ENCODE measurements at places on chromosomes 1 and 21.

DNA sequence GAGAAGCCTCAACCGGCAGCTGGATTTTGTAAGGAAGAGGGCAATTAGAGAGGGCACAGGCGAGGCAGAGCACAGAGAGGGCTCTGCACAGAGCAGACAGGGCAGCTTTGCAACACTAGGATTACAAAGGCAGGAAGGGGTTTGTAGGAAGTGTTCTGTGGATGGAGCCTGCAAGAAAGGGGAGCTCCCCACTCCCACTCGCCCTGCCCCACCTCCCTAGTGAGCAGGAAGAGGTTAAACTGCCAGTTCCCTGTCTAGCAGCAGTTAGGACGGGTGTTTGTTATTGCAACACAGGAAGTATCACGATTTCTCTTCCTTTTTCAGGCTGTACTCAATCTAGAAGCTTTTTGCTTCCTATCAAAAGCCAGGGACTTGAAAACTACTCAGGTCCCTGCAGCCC is 63.3 kb upstream of the LRRC8D start:
- DNase-seq: peak; percentile 91

GRCh38 chr1:203149188-203149840 is 21.8 kb downstream of the ADORA1 start:
- no peak for DNase-seq

DNA sequence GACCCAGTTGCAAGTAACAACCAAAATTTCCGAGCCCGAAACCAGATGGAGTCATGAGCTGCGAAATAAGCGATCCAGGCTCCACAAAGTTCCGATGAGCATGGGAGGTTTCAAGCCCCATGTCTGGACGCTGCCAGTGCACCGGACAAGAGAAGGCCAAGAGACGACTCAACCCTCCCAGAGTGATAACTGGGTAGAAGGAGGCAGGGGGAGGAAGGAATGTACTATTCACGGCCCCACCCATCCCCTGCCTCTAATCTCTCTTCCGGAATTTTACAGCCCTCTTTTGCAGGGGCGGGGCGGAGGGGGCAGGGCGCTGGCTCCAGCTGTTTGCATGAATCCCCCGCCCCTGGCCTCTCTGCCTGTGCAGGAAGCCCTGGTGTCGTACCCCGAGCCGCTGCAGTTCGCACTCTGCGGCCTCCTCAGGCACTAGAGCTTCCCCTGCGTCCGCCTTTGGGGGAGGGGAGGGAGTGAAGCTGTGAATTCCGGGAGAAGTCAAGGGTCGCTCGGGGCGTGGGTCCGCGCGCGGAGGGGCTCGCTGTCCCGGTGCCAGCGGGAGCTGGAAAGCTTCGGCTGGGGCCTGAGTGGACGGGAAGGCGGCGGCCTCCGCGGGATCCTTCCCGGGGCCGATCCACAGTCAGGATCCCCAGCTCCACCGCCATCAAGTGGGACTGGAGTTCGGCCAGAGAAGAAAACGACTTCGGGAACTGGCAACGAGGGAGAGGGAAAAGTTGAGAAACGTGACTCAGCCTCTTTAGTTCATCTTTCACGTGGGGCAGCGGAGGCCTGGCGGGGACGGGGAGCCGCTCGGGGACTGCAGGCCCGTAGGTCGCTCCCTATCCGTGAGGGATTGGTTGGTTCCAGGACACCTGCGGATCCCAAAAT is 6.3 kb upstream of the PTP4A2 start:
- peak; percentile 96 for DNase-seq

DNA sequence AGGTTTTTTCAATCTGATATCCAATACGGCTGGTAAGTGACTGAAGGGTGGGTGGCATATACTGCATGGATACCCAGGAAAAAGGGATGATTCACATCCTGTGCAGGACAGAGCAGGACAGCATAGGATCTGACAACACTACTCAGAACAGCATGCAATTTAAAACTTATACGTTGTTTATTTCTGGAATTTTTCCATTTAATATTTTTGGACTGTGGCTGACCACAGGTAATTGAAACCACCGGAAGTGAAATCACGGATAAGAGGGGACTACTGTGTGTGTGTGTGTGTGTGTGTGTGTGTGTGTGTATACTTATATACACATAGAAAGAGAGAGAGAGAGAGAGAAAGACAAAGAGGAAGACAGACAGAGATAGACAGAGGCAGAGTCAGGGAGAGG is 23.0 kb downstream of the ERICH3 start:
- DNase-seq: no peak

GRCh38 chr1:113980110-113980509 is 836 bp downstream of the OLFML3 start:
- DNase-seq: no peak

DNA sequence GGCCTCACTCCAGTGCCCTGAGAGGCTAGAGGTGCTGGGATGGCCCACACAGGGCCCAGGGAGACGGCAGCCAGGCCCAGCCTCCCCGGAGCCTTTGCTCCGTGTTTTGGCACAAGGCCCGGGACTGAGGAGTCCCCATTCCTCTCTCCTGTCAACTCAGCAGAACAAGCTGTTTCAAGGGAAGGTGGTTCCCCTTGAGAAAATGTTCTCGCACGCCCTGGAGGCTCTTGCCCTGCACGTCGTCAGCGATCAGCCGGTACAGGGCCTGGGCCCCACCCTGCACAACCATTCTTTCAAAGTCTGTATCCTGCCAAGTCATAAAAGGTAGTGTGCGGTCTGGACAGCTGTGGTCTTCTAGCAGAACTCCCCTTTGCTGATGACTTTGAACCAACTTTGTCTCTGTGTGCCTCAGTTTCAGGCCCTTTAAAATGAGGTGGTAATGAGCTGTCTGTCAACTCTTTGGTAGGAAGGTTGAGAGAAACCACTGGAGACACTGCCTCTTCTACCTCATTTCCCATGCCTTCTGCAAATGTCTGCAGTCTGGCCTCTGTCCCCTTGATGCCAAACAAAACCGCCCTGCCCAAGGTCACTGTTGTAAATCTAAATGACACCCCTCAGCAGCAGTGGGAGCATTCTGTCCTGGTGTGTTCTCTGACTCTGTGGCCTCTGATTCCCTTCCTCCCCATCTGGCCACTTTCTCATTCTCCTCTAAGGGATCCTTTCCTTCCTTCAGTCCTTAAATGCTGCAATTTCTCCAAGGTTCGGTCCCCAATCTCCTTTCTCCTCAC is 138.6 kb upstream of the JUN start:
- peak; percentile 65 for DNase-seq

GRCh38 chr1:19750101-19750881 is 49.4 kb downstream of the TMCO4 start:
- no peak for DNase-seq

Data from activated CD4-positive, alpha-beta T cell treated with anti-CD3 and anti-CD28 coated beads, Interleukin-10, Interleukin-2, amounts not matched to agents 100 ng/mL and 50 ng/mL, durations not matched to agents 16 hours and 8 hours (primary cell).